ENCODE measurements at places on chromosomes 6 and 20.

GRCh38 chr6:167524261-167525111, 199.6 kb downstream of the TTLL2 start:
- DNase-seq: no peak

GRCh38 chr6:32627249-32627648, 10.0 kb upstream of the HLA-DQA1 start:
- DNase-seq: no peak

- no peak for DNase-seq
Observed at GRCh38 chr6:129586815-129587214, 123.2 kb downstream of the ARHGAP18 start.

DNA sequence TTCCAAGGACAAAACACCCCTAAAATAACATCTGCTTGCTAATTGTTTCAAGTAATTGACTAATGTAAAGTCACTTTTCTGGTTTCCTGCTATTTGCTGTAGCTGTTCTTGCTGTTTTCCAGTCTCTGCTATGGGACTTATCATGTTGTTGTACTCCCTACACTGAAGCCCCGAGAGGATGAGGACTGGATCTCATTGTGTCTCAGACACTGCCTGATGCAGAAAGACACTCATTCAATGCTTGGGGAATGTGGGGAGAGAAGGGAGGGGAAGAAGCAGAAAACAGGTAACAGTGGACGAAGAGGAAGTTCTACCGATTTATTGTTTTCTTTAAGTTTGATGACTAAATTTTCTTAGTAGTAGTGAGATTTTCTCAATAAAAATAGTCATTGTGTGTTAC, 79.8 kb downstream of the DOK5 start:
- no peak for DNase-seq

GRCh38 chr6:131107151-131107550, 28.1 kb upstream of the AKAP7 start:
- no peak for DNase-seq

GRCh38 chr6:161833099-161833860, 559.4 kb upstream of the AGPAT4 start:
- no peak for DNase-seq

GRCh38 chr20:41154436-41155176, 17.3 kb downstream of the PLCG1 start:
- no peak for DNase-seq

Measured in foreskin keratinocyte (primary cell).